ENCODE measurements at places on chromosomes 3 and 15.

- DNase-seq: no peak
These were observed 66.2 kb upstream of the TTBK2 start for GRCh38 chr15:42986693-42987342.

DNA sequence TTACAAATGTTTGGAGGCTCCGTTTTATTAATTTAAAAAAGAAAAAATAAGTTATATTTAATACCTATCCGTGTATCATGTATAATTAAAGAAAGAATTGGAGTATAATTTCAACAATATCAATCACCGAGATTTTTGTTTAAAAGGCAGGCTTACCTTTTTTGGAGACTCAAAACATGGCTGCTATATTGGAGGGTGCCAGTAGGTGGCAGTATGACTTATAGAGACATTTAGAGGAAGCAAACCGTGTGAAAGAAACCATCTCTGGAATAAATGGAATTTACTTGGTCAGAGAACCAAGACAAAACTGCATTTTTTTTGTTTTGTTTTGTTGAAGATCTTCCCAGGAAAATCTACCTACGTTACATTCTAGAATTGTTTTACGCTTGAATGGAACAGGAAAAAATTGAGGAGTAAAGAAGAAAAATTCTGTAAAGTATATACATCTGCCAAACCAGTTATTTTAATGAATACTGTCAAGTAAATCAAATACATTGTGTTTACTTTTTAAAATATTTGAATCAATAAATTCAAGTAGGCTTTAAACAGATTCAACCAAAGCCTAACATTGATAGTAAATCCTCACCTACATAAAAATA is 802.6 kb upstream of the ALCAM start:
- DNase-seq: peak; percentile 10

- DNase-seq: no peak
These were observed 114.8 kb upstream of the RARB start for GRCh38 chr3:25313286-25313685.

DNA sequence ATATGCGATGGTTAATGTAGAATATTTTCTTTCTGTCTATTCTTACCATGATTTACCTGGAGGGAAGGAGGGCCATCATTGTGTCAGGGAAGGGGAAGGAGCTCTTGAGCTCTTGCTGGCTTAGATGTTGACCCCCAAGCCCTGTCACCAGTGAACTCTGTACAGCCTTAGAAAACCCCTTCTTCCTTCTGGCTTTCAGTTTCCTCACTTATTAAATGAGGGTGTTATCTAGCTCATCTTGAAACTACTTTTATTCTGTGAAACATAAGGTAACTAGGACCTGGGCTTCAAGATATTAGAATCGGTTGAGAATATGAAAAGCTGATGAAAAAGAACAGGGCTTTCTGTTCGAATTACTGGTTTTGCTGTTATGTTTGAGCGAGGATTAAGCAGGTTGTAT is 25.1 kb upstream of the UTS2B start:
- DNase-seq: no peak

DNA sequence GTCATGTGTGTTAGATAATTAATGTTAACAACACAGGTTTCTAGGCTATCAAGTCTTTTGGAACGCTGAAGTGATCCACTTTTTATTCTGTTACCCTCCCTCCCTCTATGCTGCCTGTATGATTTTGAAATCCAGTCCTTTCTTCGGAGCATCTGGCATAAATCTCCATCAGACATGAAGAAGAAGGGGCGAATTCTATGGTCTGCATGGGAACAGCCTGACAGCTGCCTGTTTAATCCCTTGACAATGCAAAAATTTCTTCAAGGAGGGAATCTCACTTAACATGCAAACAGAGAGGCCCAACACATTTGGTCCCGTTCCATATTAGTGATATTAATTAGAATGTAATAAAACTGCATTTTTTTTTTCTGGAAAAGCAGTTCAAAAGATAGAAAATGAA is 145.2 kb downstream of the VGLL3 start:
- DNase-seq: no peak

GRCh38 chr3:195139876-195140240 is 131.1 kb downstream of the XXYLT1 start:
- DNase-seq: no peak

- DNase-seq: no peak
These were observed 123.8 kb upstream of the C15orf61 start for GRCh38 chr15:67397139-67397538.

- DNase-seq: no peak
These were observed 494 bp downstream of the GCSAM start for GRCh38 chr3:112132554-112132953.

DNA sequence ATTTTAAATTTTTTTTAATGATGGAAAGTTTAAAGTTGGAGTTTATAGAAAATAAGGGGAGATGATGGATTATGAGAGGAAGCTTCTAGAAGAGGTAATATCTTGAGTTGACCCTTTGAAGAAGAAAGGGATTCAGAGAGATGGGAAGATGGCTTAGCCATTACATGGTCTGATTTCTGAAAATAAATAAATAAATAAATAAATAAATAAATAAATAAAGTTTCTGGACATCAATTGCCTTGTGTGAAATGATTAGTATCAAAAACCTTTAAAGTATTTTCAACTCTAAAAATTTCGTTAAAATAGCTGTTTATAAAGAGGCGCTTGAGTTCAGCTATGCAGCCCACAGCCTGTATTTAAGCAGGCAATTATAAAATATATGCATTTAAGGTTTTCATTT is 93.3 kb downstream of the MB21D2 start:
- DNase-seq: no peak

GRCh38 chr3:89052386-89052785 is 55.0 kb upstream of the EPHA3 start:
- DNase-seq: no peak

- DNase-seq: no peak
These were observed 137.6 kb downstream of the DTWD1 start for GRCh38 chr15:49758456-49758855.

DNA sequence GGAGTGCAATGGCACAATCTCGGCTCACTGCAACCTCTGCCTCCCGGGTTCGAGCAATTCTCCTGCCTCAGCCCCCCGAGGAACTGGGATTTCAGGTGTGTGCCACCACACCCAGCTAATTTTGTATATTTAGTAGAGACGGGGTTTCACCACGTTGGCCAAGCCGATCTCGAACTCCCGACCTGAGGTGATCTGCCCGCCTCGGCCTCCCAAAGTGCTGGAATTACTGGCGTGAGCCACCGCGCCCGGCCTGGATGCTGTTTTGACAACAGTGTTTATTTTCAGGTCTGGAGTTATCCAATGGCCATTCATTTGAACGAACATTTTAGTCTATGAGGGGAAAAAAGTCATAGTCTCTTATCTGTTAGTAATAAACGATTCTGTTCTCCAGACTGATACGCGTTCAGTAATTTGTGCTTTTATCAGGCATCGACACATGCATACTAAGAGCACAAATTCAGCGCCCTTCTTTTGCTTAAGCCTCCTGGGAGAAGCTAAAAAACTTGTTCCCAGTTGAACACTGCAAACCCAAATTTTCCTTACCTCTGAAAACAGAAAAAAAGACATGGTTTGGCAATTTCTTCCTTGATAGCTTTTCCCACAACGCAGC is 1.3 kb downstream of the B3GALNT1 start:
- no peak for DNase-seq

DNA sequence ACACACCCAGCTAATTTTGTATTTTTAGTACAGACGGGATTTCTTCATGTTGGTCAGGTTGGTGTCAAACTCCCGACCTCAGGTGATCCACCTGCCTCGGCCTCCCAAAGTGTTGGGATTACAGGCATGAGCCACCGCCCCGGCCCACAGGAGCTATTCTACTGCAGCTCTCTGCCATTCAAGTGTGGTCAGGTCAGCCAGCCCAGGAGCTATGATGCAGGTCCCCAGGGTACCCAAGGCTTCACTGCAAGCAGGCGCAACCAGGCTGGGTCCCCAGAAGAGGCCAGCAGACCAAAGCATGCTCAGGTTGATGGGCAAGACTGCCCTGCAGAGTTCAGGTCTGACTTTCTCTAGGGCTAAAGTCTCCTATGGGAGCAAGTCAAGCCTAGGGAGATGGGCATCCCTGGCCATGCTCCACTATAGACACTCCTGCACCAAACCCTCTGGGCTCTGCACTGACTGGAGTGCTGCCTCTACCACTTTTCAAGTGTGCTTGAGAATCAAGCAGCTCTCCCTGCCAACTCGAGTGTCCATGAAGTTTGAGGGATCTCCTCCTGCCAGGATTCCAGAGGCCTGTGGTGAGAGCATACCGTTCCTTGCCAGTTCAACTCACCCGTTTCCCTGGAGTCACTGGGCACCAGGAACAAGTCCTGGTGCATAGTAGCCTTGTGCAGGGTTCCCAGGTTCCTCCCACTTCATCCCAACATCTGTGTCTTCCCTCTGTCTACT is 30.9 kb downstream of the MYO9A start:
- DNase-seq: no peak

- no peak for DNase-seq
These were observed 17.3 kb upstream of the ATG7 start for GRCh38 chr3:11254876-11255275.

- no peak for DNase-seq
These were observed 154.9 kb downstream of the EBLN2 start for GRCh38 chr3:73216310-73216709.

DNA sequence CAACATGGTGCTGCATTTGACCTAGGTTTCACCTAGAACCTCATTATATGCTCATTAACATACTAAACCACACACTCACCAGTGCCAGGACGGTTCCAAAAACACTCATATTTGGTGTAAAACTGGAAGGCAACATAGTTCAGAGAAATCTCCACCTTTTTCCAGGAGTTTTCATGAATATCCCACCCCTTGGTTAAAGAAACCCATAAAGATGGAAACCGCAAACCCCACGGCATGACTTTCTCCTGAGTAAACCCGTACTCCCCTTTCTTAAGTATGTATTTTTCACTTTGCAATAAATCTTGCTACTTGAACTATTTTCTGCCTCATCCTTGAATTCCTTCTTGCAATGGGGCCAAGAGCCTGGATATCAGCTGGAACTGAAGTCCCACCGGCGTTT is 379.3 kb downstream of the MAGI1 start:
- no peak for DNase-seq

- DNase-seq: no peak
These were observed 142.7 kb downstream of the THRB start for GRCh38 chr3:24351779-24352469.

DNA sequence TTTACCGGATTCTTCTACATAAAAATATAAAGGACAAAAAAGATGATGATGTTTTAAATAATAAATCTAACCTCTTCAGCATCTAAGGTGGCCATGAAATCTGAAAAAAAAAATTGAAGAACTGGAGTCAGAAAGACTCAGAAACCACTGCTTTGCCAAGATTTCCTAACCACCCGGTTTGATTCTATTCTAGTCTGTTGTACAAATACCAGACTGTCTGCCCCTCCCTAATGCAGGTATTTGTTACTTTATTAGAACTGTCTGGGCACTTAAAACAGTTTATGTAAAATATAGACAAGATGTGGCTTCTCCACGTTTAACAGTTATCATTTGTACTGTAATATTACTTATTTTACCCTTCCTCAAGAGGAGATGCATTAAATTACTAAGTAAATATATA is 48.8 kb downstream of the UACA start:
- no peak for DNase-seq

- DNase-seq: no peak
These were observed 128.7 kb upstream of the SLC2A2 start for GRCh38 chr3:171155122-171155700.

DNA sequence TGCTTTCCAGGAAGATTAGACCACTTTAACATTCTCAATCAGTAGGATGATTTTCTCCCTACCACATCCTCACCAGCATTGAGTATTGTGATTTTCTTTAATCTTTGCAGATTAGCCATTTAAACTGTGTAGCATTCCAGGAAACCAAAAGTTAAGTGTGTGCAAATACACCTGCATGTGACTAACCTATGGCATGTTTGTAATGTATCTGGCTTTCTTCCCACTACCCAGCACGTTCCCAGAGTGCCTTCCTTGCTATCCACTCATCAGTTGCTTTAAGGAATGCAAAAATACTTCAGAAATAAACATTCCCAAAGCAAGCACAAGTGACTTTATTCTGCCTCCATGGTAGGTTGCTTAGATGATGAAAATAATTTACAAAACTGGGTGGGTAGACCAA is 74.2 kb downstream of the ATG7 start:
- DNase-seq: no peak

DNA sequence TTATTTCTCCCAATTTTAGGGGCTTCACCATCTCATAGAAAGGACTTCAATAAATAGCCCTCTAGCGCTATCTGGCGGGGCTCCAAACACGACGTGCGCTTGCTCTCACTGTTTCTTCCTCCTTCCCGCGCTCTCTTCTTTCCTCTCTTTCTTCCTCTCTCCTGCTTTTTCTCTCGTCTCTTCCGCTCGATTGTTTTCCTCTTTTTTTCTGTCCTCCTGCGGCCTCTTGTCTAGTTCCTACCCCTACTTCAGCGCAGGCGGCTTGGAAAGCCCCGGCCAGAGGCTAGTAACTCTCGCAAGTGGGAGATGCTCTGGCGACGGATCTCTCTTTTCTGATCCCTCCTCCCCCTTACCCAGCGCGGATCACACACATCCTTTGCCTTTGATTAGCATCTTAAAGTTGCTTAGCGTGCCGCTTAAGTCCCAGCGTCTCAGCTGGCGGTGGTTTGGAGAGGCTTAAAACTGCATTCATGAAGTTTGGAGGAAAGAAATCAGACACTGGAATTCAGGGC is 6.2 kb upstream of the MEIS2 start:
- no peak for DNase-seq

DNA sequence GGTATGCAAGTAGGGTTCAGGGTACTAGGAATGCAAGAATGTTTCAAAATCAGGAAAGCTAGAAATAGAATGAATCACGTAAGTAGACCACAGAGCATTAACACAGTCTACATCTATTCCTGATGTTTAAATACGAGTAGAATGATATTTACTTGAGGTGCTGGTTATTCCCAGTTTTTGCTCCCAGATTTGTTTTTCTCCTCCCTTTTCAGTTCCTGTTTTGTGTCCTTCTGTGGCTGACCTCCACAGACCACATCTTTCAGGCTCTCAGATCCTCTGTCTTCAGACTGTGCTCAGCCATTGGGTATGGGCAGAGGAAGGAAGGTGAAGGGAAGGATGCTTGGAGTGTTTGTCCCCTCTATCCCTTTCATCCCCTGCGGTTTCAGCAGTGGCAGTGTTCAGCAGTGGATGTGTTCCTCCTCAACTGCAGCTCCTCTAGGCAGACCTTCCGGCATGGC is 276.6 kb downstream of the ZNF621 start:
- no peak for DNase-seq

- no peak for DNase-seq
These were observed 252.4 kb upstream of the BCHE start for GRCh38 chr3:166089575-166089974.

GRCh38 chr3:50350527-50351322 is at the start of the genes CYB561D2 and NPRL2:
CYB561D2 (plus strand) TSS chr3:50350862; CDS start chr3:50351434, 572 bp downstream.
NPRL2 (minus strand) TSS chr3:50350775; CDS start chr3:50350652, 123 bp downstream.
- DNase-seq: peak; percentile 99

GRCh38 chr15:58369261-58369701 is 62.5 kb upstream of the LIPC start:
- no peak for DNase-seq

GRCh38 chr3:189232790-189233189 is 61.0 kb downstream of the TPRG1 start:
- DNase-seq: no peak

GRCh38 chr3:17775073-17775472 is 32.6 kb upstream of the TBC1D5 start:
- DNase-seq: no peak
